ENCODE measurements at places on chromosomes 13 and 19.

DNA sequence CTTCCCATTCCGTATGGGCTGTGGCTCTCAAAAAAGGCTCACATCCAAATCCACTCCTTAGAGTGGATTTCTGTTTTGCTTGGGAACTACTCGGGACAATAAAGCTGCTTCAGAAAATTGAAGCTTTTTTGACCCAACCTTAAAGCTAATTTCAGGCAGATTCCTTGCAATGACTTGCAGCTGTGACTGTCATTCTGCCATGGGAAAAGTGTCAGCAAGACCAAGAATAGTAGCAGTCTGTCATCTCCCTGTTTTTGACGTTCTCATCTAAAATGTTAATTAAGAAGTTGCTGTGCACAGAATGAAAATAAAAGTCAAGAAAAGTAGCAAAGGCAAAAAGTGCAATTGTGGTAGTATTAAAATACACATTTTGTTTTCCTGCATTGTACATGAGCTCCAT, 304.7 kb downstream of the COG6 start:
- DNase-seq, result no peak

- DNase-seq, result peak; percentile 87
Measured at GRCh38 chr19:3984908-3985642, at the start of gene EEF2. EEF2 (minus strand) TSS chr19:3985463; CDS start chr19:3985380, 83 bp downstream.

- no peak for DNase-seq
Measured at GRCh38 chr19:6593651-6594416, 2.9 kb upstream of the CD70 start.

DNA sequence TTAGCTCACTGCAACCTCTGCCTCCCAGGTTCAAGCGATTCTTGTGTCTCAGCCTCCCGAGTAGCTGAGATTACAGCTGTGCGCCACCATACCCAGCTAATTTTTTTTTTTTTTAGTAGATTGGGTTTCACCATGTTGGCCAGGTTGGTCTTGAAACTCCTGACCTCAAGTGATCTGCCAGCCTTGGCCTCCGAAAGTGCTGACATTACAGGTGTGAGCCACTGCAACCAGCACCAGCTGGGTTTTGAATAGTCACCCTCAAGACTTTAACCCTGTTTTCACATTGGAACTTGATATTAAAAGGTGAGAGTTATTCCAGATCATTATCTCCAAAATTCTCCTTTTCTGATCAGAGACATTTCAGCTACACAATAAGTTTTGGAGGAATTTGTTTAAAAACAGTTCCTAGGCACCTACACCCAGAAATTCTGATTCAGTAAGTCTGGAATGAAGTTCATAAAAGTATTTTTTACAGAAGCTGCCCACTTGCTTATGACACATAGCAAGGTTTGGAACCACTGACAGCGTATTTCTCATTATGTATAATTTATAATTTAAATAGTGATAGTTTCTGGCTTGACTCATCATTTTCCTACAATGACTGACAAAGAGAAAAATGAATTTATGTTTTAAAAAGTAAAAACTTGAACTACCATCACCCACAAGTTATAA, 417.3 kb downstream of the DIAPH3 start:
- DNase-seq, result no peak

- DNase-seq, result no peak
Measured at GRCh38 chr13:112448621-112449544, 72.7 kb downstream of the SPACA7 start.

- no peak for DNase-seq
Measured at GRCh38 chr13:76845865-76846264, 40.3 kb downstream of the KCTD12 start.

GRCh38 chr19:4878491-4878968, 11.1 kb upstream of the PLIN3 start:
- no peak for DNase-seq

GRCh38 chr13:33796095-33796494, 21.9 kb upstream of the RFC3 start:
- no peak for DNase-seq

- no peak for DNase-seq
Measured at GRCh38 chr13:59230484-59231264, 933.1 kb downstream of the DIAPH3 start.

DNA sequence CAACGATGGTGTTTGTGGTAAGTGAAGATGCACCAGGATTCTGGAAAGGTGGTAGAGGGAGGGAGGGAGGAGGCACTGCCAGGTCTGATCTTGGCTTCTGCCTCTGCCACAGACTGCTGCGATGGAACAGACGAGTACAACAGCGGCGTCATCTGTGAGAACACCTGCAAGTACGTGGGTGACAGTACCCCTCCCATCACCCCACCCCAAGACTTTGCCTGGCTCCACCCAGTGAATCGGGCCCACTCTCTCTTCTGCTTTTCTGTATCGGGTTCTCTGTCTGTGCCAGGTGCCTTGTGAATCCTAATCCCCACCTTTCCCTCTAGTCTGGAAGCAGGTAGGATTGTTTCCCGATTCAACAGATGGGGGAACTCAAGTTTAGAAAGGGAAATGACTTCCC, 2.5 kb downstream of the PRKCSH start:
- DNase-seq, result no peak

- no peak for DNase-seq
Measured at GRCh38 chr13:97387485-97387839, 46.5 kb upstream of the RAP2A start.

DNA sequence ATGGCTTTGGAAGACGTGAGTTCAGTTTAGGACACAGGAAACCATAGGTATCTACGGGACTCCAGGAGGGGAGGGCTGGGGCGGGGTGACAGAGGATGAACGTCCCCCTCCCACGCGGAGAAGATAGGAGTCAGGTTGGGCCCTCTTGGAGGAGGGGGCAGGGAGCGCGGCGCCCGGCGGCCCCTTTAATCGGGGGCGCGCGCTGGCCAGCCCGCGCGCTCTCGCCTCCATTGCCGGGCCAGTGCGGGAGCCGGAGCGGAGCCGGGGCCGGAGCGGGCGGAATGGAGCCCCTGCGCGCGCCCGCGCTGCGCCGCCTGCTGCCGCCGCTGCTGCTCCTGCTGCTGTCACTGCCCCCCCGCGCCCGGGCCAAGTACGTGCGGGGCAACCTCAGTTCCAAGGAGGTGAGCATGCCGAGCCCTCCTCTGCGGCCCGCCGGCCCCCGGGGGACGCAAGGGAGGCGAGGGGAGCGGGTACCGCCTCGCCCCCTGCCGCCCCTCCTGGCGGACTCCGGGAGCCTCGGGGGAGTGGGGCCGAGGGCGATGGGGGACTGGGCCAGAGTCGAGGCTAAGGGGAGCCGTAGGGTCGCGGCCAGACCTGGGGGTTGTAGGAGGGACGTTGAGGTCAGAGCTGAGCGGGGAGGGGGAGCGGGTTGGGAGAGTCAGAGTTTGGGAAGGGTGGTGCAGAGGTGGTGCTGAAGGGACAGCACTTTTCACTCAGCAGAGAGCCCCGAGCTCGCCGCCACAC, at the start of gene TMEM145:
Gene TMEM145, plus strand, starts transcription at position 214 of the 744 bp plus-strand sequence. Its CDS starts 68 bp downstream, at position 282.
- DNase-seq, result no peak

DNA sequence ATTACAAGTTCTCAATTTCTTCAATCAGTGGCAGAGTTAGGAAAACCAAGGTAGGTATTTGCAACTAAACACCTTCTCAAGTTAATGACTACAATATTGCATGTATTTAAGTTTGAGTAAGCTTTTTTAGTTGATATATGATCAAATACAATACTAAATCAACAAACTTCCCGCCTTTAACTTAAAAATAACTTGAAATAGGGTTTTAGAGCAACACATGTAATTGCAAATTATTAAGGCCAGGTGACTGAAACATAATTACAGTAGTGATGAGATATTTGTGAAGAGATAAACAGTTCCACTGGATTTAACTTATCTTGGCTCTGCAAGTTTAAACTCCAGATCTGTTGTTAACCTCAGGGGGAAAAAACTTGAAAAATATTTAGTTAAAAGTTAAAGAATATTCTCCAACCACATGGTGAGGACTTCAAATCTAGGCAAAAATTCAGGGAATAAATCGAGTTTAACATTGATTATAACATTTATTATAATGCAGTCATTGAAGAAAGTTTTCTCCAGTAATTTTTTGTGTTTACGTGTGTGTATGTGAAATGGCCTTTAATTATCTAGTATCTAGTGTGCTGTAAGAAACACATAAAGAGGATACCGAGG, 3.6 kb downstream of the DACH1 start:
- DNase-seq, result no peak

DNA sequence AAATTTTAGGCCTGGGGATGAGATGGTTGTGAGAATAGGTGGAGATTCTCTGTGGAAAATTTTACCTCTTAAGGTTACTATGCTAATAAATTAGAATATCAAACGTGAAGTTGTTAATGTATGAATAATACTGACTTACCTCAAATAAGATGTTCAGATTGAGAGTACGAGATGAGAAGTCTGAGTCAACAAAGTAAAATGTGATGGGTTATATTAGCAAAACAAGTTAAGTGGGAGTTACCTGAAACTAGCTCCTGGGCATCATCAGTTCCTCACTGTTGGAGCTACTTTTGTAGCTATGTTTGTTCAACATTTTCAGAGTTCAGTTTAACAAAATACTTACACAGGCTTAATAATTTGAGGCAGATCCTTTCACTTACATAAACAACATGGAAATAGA, 108.6 kb downstream of the PIBF1 start:
- DNase-seq, result no peak

DNA sequence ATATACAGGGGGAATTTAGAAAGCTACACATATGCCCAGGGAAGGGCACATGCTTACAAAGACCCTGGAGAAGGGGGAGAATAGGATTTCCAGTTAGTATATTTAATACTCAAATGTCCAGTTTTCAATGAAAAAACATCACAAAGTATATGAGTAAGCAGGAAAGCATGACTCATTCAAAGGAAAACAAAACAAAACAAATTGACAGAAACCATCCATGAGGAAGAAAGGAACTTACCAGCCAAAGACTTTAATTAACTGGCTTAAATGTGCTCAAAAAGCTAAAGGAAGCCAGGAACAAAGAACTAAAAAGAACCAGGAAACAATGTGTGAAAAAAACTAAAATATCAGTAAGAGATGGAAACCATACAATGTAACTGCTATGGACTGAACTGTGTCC, 716.2 kb upstream of the ARGLU1 start:
- DNase-seq, result no peak
